ENCODE measurements at places on chromosomes 16 and 17.

GRCh38 chr17:79562192-79562930 is 48.5 kb downstream of the RBFOX3 start:
- no peak for DNase-seq

GRCh38 chr16:14309001-14309886 is 238.1 kb downstream of the MRTFB start:
- DNase-seq = no peak

GRCh38 chr16:10741844-10742243 is 1.8 kb upstream of the NUBP1 start:
- DNase-seq = no peak

- DNase-seq = no peak
Observed at GRCh38 chr16:3597226-3597625, 14.2 kb downstream of the SLX4 start.

GRCh38 chr17:50816771-50817751 is 18.3 kb upstream of the WFIKKN2 start:
- no peak for DNase-seq

GRCh38 chr16:9647981-9648701 is 534.1 kb downstream of the GRIN2A start:
- no peak for DNase-seq

DNA sequence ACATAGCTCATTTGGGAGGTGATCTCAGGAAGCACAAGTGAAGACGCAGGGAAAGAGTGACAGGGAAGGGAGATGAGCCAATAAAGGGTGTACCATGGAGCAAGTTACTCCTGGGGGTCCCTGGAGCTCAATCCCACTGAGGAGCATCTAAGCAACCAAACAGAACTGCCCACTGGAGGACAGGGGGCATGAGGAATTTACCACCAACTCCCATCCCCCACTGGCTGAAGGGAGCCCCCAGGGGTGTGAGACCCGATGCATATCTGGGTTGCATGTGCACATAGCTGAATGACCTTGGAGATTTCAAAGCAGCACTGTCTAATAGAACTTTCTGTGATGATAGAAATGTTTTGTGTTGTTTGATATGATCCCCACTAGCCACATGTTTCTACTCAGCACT is 29.6 kb downstream of the C16orf82 start:
- DNase-seq = no peak

DNA sequence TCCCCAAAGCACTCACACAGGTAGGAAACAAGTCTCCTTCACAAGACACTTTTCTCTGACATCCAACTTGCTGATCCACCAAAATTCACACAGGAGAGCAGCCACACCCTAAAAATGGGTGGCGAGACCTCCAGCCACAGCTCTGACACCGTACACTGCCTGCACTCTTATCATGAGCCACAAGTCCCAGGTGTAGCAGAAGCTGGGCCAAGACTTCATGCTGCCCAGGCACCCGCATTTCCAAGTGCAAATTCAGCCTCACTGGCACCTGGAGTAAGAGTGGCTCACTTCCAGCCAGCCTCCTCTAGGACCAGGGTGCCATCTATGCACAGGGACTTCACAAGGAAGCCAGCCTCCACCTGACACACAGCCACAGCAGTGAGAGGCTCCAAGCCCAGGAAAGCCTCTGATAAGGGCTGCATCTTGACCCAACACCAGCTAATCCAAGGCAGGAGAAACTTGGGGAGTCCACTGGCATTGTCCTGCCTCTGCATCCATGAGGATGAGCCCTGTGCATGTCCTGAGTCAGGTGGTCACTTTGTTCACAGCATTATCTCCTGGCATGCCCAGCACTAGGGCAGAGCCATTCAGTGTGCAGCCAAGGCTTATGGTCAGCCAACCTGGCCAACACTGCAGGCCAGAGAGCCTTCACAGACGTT is 2.6 kb upstream of the ZNF768 start:
- no peak for DNase-seq

- DNase-seq = no peak
Observed at GRCh38 chr16:72311426-72311825, 139.5 kb upstream of the PMFBP1 start.

DNA sequence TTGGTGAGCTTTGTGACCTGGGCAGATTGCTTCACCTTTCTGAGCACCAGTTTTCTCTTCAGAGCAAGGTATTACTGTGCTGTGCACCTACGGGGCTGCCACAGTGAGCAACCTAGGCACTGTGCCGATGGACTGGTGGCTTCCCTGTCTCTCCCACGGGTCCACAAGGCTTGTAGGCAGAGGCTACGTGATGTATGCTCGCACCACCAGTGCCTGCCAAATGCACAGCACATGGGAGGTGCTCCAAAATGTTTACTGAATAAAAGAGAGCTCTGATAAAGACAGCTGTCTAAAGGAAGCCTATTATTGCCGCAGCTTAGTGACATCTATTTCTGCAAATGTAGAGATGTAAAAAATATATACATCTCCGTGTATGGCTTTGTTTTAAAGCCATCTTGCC is 139.2 kb downstream of the CDK5R1 start:
- DNase-seq = peak; percentile 83

DNA sequence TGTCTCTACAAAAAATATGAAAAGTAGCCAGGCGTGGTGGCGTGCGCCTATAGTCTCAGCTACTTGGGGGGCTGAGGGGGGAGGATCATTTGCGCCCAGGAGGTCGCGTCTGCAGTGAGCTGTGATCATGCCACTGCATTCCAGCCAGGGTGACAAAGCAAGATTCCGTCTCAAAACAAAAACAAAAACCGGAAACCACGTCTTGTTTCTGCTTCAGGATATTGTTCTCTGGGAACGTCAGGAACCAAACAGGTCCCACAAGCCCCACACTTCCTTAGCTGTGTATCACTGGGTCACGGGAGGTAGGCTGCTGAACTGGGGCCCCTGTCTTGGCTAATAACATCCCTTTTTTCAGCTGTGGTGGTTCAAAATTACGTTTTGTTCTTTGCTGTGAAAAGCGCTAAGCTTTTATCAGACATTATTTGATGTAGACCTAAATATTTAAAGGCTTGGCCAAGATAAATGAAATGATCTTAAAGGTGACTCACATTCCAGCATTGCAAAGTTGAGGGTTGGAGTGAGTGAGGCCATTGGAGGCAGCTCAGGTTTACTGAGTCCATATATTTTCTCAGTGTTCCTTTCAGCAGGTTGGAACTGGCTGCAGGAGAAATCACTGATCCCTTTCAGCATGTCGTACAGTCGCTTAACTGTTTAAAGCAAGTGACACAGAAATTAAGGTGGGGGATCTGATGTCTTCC is 16.4 kb upstream of the SEC14L1 start:
- no peak for DNase-seq

DNA sequence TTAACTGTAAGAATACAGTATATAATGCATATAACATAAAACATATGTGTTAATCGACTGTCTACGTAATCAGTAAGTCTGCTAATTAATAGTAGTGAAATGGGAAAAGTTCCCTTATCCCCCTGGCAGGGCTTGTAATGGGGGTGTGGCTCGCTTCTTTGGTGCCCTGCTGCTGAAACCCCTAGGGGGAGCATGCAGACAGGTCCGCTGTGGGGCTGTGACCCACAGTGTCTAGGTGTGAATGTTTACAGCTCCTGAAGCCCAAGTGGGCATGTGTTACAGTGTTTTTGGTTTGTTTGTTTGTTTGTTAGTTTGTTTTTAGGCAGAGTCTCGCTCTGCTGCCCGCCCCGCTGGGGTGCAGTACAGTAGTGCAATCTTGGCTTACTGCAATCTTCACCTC is 495.7 kb downstream of the SHISA9 start:
- no peak for DNase-seq

GRCh38 chr16:6672507-6672906 is 660.1 kb upstream of the RBFOX1 start:
- DNase-seq = no peak

GRCh38 chr16:24270721-24271442 is 14.7 kb downstream of the CACNG3 start:
- DNase-seq = no peak

DNA sequence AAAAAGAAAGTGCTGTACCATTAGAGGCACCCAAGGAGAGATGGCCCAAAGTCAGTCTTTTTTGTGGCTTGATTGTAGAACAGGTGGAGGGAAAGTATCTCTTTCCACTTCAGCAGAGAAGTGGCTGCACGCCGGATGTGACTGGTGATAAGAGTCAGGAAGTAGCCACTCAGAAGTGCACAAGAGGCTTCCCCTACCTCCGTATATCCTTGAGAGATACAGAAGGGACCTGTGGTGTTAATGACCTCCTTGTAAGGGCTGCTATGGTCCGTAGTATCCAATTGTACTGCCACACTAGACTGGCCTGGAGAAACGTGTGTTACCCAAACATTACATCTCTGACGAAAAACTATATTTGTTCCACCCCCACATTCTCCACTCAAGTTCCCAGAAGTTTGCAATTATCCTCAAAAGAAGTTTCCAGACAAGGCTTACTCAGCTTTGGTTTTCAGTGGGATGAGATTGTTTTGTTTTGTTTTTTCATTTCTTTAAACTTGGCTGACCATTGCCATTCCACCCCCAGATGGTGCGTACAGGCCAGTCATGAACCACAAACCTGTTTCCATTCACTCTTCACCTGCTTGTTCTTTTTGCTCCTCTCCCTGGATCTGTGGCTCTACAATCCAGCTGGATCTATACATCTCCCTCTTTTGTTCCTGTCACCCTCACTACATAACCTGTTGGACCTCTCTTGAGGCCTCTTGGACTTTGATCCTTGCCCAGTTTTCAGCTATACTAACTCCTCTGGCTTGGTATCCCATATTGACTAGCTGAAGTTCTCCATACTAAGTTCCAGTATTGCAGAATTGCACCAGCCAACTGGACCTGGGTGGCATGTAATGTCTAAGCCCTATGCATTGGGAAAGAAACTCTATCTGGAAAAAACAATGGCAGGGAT is 20.7 kb upstream of the MED13 start:
- no peak for DNase-seq

DNA sequence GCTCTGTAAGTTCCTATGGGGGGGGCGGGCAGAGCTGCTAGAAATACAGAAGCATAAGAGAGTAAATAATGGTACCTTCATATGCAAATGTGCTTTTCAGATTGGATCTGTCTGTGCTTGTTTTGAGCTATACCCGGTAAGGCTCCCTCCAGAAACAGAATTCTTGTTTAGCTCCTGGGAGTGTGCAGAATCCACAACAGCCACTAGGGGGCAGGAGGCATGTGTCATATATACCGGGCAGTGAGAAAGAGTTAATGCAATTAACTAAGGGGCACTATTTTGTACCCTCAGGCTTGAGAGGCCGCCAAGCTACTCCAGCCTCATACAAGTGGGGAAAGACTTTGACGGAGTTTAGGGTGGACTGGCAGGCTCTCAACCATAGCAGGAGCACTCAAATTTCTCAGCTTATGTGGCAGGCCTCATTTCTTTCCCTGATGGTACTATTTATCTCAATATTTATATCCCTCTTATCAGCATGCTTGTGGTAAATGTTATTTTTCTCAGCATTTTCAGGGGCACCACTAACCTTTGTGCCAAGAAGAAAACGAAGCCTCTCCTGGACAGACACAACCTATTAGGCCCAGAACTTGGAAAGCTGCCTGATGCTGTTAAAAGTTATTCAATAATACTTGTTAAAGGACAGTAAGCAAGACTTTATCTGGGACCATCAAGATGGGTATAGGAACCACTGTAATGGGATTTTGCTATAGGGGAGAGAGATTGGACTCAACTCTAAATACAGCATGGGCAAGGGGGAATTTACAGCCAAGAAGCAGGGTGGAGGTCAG is 10.7 kb upstream of the CENPV start:
- DNase-seq = peak; percentile 54

GRCh38 chr16:89023151-89023551 is 46.1 kb upstream of the CBFA2T3 start:
- DNase-seq = no peak

GRCh38 chr17:71978435-71978834 is 142.4 kb upstream of the SOX9 start:
- no peak for DNase-seq

DNA sequence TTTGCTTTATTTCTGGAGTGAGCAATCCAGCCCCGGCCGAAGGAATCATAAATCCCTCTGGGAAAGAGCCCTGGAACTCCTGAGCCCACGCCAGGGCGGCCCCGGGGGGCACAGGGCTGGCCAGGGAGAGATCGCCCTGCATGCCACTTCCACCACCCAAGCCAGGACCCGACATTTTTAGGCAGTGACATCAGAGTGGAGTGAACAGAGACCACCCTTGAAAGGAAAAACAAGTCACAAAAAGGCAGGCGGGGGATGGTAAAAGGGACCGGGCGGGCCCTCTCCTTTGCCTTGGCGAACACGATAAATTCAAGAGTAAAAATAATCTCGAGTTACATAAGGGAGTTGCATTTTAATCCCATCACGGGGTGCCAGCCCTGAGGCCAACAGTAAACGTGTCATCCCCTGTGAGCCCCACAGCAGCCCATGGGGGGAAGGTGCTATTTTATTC is 284.1 kb downstream of the C16orf95 start:
- no peak for DNase-seq

DNA sequence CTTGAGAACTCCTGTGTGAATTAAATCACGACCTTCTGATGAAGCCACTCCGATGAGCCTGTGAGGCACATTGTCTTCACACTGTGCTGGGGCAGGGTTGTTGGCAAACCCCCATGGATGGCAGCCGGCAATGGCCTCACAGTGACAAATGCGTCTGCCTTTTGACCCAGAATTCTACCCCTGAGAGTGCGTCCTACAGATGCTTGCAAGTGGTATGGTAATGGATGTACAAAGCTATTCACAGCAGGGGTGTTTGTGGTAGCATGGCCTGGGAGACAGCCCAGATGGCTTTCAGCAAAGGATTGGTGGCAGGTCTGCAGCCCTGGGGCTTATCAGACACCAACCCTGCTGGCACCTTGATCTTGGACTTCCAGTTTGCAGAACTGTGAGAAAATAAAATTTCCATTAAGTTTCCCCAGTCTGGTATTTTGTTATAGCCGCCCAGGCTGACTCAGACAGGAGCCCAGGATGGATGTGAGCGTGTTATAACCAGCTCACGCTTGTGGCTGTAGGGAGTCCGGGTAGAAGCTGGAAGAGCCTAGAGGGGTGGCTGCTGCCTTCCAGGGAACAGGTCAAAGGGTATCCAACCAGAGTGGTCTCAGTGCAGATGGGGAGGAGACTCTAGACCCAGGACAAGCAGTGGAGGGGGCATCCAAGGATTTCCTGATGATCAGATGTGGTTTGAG is 10.1 kb downstream of the AFMID start:
- peak; percentile 27 for DNase-seq

DNA sequence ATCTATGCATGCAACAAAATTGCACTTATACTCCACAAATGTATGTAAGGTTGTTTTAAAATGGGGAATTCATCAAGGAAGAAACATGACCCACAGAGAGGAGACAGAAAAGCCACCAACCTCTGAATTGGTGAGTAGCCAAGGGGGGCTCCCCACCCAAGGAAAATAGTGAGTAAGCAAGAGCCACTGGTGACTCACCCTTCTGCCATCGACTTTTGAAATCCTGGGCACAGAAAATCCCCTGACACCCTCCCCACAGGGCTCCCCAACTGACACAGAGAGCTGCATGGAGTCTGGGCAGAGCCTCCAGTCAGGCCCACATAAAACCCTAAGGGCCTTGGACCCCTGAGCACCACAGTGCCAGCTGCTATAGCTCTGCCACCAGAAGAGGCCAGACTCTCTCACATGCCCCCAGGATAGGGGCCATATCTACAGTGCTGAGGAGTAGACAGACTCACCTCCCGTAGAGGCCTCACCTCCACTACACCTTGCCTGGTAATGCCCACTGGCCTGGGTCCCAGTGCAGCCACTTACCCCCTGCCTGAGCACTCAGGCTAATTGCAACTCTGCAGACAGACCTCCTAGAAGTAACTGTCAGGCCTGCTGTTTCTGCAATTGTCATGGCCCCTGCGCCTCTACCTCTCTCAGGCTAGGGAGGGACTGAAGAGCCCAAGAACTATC is 244.7 kb upstream of the WSB1 start:
- no peak for DNase-seq

- no peak for DNase-seq
Observed at GRCh38 chr16:15855704-15856003, 1.2 kb downstream of the MYH11 start.

GRCh38 chr17:82846061-82846691 is 6.4 kb upstream of the ZNF750 start:
- DNase-seq = no peak

Data from NCI-H345 (cell line).